NCI-H510A treated with DMSO at 0.1 percent for 48 hours (cell line): ENCODE measurements at places on chromosomes 7 and 10.

DNA sequence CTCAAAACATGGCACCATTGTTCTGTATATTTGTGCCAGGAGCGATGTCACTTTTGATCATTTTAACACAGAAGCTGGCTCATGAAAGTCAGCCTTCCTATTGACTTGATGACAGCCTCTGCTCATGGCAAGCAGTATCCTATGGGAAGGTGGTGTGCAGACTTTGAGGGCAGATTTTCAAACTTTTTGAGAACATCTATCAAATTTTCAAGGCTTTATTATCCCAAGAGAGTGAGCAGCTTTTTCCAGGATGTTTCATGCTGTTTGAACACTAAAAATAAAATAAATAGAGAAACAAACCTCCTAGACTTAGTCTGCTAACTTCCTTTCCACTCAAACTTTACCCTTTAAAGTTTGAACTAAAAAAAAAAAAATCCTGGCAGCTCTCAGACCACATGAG, 20.3 kb downstream of the FAM13C start:
- no peak for DNase-seq

GRCh38 chr7:52959336-52959735, 76.1 kb upstream of the POM121L12 start:
- no peak for DNase-seq

DNA sequence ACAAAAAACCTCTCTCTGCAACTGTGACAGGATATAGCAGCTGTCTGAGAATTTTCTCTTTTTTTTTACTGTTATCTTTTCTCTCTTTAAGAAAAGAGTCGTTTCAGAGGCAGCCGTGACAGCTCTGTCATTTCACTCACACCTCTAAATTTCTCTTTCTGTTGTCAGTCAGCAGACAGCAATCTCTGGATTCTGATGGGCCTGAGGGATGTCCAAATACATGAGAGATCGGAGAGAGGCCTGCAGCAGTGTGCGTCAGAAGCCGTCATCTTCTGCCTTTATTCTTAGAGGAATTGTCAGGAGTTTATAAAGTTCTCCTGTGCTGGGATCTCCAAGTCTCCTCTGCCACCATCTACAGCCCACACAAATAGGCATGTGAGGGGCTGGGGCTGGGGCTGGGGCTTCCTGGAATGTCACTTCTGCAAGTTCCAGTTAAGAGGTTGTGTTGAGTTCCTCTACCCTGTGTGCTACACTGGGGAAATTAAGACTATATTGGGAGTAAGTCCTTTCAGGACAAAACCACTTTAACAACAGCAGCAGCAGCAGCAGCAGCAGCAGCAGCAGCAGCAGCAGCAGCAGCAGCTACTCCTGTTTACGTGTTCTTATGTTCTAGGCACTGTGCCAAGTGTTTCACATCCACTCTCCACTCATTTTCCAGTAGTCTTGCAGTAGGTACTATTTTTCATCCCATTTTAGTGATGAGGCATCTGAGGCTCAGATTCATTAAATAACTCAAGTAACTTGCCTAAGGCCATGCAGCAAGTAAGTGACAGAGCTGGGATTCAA, 541.3 kb downstream of the LRMDA start:
- DNase-seq = peak; percentile 50

- no peak for DNase-seq
These were observed 62.1 kb downstream of the CHN2 start for GRCh38 chr7:29256693-29257002.

GRCh38 chr7:80618096-80618495, 20.3 kb upstream of the CD36 start:
- DNase-seq = no peak

DNA sequence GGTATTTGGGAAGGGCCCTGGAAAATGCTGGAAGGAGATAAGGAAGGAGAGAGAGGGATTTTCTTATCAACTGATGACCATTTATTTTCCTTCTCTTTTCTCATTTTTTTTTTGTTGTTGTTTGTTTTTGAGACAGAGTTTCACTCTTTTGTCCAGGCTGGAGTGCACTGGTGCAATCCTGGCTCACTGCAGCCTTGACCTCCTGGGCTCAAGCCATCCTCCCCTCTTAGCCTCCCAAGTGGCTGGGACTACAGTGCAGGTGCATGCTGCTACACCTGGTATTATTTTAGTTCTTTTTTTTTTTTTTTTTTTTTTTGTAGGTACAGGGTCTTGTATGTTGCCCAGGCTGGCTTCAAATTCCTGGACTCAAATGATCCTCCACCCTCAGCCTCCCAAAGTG, 52.2 kb downstream of the HIP1 start:
- no peak for DNase-seq

GRCh38 chr10:120989996-120990598, 138.9 kb downstream of the WDR11 start:
- DNase-seq = no peak

- DNase-seq = no peak
These were observed 9.4 kb upstream of the OPN4 start for GRCh38 chr10:86644794-86645445.

DNA sequence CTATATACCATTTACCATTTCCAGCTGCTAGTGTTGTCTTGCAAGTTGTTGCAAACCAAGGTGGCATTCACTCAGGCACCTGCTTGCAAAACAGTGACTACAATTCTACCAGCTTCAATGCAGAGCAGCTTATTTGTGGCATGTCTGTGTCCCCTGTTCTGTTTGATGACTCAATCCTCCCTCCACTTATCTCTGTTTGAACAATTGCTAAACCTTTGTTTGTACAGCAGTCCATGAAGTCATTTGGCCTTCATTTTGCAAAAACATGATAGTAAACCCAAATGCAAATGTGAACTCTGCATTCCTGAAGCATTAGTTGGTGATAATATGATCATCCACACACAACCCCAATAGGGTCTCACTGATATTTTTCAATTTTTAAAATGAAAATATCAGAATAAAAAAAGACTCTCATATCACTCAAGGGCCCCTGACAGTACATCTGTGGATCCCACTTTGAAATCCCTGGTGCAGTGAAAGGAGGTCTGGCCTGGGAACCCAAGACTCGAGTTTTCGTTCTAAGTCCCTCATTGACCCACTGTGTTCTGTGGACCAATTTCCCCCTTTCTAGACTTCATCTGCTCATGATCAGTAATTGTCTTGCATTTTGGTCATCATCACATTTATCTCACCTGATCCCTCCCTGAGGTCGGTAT, 425.4 kb downstream of the RPS24 start:
- DNase-seq = peak; percentile 97

DNA sequence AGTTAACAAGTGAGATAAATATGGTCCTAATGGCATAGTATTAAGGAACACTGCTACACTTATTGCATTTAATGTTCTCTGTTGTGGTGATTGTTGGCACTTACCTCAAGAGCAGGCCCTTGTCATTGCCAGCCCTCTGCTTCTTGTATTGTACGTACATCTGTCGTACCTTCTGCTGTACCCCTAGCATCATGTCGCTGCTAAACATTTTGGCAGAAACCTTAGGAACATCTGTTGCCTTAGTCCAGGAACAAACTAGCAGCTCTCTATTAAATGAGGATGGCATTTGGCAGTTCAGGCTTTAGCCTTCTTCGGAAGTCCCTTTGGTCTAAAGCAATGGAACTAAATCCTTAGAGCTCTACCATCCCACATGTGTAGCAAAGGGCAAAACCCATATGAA, 47.6 kb downstream of the PRKG1 start:
- no peak for DNase-seq

DNA sequence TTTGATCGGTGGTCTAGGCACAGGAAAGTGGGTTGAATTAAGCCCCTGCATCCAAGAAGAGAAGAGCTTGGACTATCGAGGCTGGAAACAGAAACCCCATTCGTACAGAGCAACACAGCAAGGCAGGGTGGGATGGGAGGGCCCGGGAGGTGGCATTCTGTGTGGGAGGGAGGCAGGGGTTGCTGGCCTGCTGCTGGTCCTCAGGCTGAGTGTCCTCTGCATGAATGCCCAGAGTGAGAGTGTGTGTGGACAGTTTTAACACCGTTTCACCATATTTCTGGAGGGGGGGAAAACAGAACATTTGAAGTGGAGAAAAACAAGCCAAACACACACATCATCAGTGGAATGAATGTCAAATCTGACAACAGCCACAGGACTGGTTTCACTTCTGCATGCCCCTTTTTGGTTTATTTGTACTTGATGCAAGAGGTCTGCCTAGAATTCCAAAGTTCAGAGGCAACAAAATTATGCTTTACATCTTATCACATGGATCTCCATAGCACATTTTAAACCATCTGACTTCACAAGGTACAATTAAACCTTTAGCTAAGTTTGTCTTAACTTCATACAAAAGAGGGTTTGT, 11.1 kb upstream of the ENO4 start:
- no peak for DNase-seq

DNA sequence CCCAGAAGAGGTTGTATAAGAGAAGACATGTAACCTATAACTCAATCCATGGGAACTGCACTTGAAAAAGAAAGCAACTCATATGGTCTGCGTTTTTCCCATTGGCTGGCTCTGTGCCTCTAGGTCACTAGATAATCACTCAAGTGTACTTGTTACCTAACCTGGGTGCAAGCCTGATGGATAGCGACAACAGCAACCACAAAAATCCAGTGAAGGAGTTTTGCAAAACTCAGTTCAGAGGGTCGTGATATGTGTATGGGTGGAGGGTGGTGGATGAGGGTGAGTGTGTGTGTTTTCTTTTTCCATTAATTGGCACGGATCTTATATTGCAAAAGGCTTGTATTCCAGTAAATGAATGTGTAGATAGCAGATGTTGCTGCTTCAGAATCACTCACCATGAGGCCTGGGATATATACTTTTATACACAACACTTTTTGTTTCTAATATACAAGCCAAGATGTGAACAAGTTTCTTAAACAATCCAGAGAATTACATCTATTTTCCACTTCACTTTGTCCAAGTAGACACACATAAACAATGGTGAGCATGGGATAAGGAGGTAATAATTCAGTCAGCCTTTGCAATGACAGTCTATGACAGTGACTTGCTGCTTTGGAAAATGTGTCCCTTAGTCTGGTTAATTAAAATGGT, 286.9 kb upstream of the DKK1 start:
- DNase-seq = no peak

DNA sequence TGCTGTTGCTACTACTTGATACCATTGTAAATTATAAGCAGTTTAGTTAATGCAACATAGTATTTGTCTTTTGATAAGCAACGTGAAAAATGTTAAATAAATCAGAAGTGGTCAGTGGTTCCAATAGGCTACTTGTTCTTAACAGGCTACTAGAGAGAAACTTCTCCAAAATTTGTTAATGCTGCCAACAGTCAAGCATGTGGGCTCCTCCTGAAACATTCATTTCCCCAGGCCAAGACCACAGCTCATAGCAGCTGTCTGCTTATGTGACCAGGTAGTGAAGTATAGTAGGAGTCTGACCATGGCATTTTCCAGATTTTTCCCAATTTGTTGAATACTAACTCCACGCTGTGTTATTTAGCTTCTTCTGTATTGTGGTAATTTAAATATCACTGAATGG, 81.0 kb downstream of the CYP51A1 start:
- DNase-seq = no peak

DNA sequence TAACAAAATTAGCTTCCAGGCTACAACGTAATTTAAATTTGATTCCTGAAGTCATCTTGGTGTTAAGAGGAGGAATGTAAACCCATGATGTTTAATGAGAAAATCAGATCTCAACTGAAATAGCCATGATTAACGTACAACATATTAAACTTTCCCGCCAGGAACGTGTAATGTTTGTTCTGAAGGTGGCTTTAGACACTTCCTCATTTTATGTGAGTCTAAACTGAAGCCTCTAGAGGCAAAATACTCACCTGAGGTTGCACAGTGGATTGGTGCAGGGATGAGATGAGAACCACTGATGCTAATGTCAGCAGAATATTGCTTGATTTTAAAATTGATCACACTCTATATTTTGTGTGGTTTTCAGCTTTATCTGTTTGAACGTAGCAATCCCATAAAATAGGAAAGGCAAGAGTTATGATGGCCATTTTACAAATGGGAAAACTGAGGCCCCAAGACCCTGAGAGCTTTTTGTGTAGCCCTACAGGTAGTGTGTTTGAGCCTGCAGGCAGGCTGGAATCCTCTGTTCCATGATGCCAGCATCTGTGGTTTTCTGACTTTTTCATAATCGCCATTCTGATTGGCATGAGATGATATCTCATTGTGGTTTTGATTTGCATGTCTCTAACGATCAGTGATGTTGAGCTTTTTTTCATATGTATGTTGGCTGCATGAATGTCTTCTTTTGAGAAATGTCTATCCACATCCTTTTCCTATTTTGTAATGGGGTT, 243.7 kb upstream of the BMPER start:
- DNase-seq = no peak

DNA sequence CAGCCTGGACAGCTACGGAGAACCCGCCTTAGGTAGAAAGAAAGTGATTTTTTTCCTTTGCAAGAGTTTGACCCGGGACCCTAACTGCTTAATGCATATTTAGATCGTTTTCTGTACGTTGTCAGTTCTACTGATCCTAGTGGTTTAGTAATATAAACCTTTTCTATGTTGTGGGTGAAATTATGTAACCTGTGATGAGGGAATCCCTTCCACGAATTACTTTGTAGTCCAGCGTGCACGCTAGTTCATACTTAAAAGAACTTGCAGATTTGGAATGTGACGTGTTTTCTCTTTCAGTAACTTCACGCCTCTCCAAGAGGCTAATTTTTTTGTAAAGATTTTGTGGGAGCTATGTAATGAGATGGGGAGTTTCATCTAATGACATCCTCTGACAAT, 705 bp downstream of the SLF2 start:
- no peak for DNase-seq
